CD4-positive, alpha-beta T cell treated with Interleukin-17A for 1 hour (primary cell): ENCODE measurements at places on chromosomes 2 and 18.
A peak's percentile ranks its signal among the peaks of the same experiment; 100 is the strongest.

DNA sequence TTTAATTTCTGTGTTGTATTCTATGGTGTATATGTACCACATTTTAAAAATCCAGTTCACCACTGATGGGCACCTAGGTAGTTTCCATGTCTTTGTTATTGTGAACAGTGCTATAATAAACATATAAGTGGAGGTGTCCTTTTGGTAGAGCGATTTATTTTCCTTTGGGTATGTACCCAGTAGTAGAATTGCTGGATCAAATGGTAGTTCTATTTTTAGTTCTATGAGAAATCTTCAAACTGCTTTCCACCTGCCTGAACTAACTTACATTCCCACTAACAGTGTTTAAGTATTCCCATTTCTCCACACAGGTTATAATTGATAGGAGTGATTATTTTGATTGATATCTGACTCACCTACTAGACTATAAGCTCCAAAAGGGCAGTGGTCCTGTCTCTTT lies 148.2 kb downstream of the BABAM2 start:
- no peak for DNase-seq

- DNase-seq: peak; percentile 9
These were observed 48.2 kb downstream of the SLC66A3 start for GRCh38 chr2:11203480-11203879.

DNA sequence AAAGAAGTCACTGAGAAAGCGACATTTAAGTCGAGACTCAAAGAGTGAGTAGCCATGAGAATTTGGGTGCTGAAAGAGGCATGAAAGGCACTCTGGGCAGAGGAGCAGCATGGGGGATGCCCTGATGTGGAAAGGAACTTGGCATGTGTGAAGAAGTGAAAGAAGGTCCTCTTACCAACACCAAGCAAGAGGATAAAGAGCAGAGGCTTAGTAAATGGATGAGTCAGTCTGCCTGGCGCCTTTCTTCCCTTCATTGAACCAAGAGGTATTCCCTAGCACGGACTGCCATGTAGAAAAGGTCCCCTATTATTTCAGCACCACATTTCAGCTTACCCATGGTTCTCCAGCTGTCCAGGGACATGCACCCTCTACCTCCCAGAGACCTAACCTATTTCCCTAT lies 221.1 kb upstream of the NRP2 start:
- DNase-seq: no peak

DNA sequence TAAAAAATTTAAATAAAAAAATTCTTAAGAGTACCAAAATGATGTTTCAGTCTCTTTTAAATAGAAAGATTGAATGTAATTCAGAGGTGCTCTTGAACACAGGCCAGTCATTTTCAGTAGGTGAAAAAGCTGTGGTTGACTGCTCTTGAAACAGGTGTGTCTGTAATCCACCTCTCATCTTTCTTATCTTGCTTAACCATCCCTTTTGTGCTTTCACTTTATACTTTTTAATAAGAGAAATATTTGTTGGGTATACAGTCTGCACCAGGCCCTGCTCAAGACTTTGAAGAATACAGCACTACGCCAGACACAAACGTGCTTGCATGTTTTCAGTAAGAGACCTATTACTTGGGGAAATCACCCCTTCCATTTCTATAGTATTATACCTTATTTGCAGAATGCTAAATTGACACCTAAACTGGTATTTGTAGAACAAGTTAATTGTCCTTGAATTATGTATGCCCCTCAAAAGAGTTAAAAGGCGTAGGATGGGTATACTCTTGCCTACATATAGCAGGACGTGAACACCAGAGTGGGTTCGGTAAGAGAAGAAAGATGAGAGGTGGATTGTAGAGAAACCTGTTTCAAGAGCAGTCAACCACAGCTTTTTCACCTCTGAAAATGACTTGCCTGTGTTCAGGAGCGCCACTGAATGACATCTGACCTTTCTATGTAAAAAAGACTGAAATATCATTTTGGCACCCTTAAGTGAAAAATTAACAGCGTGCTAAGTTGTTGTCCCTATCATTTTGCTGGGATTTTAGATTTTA lies 4.0 kb upstream of the RTN4 start:
- DNase-seq: peak; percentile 43
